ENCODE measurements at places on chromosomes 1 and 21. TPM values are rescaled to one million over a fixed set of nuclear protein-coding genes. Genes with fewer than 3 reads are reported as not detected.

SPRR2E gene
- not detected for total RNA-seq

- DNase-seq, result no peak
Observed at GRCh38 chr1:27548858-27549719, 54.9 kb downstream of the AHDC1 start.

DNA sequence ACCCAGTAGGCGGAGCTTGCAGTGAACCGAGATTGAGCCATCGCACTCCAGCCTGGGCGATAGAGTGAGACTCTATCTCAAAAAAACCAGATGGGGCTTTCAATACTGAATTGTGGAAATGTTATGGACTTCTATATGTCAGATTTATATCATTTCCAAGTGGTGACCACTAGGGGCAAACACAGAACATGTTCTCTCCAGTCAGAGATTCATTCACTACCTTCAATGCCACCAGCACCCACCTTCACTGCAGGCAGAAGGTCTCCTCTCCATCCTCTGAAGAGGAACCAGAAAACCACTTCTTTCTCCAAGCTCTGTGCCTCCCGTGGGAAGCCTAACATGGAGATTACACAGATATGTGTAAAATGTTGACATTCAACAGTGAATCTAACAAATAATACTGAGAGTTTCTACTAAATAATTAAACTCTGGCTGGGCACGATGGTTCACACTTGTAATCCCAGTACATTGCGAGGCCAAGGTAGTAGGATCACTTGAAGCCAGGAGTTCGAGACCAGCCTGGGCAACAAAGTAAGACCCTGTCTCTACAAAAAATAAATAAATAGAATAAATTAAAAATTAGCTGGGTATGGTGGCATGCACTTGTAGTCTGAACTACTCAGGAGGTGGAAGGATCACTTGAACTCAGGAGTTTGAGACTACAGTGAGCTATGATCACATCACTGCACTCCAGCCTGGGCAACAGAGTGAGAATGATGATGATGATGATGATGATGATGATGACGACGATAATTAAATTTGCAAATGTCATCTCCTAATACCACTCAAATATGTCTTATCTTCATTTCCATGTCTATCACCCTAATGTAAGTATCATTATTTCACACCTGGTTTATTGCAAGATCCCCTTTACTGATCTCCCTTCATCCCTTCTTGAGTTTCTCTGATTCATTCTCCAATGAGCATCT, 151.1 kb downstream of the ZNF281 start:
- DNase-seq, result no peak

DNA sequence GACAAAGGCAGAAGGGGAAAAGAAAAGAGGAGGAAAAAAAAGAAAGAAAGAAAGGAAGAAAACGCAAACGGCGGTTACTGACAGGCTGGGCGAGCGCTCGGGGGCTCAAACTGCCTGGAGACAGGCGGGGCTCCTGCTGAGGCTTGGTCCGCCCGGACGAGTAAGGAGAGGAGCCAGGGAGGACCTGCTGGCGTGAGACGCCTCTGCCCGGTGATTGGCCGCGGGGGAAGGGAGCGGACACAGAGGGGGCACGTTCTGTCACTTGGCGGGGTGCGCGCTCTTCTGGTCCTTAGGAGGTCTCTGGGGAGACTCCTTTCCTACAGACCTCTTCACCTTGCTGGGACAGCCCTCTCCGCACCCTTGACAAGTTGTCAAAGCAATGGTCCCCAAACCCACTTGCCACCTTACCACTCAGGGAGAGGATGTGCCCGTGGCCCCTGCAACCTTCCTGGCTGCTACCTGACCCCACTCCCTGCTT, 791 bp upstream of the PIK3R3 start:
- no peak for DNase-seq

DNA sequence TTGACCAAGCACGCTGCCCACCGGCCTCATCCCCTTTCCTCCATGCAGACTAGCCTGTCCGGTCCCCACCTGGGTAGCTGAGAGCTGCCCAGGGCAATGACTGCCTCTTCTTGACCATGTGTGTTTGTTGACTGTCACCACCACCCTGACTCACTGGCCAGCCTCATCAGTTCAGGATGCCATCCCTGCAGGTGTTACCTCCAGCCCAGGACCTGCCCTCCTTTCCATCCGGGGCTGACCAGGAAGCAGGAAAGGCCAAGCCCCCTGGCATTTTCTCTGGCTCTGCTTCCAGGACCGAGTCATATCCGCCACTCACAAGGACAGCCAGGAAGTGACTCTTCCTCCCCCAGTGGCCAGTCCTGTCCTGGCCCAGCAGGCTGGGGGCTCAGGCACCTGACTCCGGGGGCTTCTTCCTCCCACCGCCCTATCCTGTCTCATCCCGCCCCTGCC, 17.1 kb downstream of the EPHA2 start:
- DNase-seq, result no peak

DNA sequence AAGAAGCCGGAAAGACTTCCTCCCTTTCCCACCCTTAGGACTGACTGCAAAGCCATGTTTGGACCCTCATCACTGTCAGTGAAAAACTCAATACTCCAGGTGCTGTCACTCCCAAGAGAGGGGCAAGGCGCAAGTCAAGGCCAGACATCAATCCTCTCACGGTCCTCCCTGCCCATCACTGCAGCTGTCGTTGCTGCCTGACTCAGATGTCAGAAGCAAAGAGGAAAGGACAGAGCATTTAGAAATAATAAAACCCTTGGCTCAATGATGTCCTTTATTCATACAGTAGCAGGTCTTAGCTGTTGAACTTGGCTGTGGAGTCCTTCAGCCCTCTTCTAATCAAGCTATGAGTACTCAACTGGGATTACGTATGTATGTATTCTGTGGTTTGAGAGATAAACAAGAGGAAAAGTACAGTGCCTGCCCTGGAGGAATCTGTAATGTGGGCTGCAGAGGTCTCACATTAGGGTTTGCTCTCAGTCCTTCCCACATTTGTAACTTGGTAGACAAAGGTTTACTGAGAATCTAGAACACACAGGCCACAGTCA, 13.5 kb downstream of the SUSD4 start:
- no peak for DNase-seq
